ENCODE measurements at places on chromosomes 2 and 18.

GRCh38 chr2:42663828-42664227 lies 95.4 kb downstream of the MTA3 start:
- DNase-seq: no peak

DNA sequence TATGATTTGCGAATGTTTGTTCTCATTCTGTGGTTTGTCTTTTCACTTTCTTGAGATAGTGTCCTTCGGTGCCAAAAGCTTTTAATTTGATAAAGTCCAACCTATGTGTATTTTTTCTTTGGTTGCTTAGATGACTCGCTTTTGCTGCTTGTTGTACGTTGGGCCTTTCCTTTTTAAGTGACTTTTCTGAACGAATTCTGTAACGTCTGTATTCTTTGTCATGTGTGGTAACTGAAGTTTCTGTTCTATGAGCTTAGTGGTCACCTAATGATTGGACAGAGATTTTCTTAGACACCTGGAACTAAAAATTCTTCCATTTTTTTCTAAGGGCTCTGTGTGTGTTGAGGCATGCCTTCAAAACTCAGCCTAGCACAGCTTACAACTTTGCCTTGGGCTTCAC lies 19.6 kb upstream of the PROKR1 start:
- no peak for DNase-seq

DNA sequence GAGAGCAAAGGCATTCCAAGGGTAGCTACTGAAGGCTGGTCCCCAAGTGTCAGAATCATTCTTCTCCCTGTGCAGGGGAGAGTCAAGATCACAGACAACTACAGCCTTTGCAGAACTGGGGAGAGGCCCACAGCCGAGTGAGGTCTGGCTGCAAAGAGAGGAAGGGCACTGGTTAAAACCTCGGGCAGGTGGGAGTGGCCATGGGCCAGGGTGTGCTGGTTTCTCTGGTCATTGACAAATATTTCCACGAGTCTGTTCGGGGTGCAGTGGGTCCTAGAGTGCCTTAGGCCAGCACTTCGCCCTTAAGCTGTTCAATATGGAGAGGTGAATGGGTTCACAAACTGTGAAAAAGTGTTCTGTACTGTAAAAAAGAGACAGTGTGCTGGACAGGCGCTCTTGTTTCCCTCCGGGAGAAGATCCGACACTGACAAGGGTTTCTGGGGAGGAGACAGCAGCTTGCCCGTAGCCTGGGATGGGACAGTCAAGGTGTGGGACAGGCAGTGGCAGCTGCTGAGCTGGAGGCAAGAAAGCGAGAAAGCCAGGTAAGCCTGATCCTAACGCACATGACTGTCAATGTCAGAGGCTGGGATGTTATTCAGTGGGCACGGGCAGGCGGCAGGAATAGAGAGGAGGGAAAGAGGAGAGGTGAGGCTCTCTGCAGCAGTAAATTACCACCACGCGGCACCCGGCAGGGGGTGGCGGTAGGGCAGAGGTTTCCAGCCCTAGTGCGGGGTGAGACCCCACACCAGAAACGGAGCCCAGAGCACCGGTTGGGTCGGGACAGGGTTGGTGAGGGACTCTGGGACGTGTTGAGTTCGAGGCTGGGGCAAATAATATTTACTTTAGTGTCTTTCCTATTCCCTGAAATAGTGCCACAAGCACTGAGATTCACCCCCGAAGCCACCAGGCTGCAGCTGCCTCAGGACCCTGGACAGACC lies 2.0 kb downstream of the NPPC start:
- DNase-seq: no peak

DNA sequence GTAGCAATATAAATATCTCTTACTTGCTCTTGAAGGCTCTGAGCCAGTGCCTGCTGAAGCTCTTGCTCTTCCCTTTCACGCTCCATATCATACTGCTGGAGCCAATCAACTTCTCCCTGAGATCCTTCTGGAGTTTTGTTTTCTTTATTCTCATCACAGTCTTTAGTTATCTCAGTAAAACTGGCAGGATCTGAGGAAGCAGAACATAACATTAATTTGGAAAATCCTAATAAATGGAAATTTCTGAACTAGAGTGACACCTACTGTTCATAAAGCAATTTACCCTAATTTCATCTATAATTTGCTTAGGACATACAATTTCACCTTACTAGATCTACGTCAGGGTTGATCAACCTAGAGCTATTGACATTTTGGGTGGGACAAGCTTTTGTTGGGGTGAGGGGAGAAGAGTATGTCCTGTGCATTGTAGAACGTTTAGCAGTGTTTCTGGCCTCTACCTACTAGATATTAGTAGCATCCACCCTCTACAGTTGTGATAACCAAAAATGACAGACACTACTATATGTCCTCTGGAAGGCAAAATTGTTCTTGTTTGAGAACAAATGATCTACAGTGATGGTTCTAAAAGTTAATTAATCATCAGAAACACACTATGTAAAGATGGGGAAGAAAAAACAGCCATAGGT lies 47.2 kb downstream of the VIL1 start:
- peak; percentile 51 for DNase-seq

DNA sequence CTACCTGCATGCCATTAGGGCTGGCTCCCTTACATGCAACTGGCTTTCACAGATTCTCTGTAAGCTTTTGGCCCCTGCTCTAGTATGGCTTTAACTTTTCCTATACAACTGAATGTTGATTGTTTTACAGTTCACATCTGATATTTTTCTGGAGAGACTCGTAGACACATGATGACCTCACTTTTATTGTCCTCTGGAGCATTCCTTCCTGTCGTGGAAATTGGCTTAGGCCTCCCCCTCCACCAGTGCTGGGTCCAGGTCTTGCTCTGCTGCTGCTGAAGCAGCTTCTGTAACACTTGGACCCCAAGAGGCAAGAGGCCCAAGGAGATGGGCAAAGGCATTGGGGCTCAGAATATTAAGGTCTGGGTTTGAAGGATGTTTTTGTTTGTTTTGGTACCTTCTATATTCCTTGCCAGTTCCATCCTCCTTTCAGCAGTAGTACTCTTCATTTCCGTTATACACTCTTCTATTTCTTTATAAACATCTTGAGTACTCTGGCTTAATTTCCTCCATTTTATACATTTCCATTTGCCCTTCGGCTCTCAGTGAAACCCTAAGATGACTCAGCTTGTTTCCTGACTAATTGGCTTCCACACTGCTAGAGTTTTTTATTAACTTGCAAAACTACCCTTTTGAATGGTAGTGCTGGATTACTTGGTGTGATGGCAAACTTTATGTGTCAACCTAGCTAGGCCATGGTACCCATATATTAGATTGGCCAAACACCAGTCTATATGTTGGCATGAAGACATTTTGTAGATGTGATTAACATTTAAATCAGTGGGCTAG lies 219.8 kb downstream of the CDCA7 start:
- DNase-seq: peak; percentile 50

DNA sequence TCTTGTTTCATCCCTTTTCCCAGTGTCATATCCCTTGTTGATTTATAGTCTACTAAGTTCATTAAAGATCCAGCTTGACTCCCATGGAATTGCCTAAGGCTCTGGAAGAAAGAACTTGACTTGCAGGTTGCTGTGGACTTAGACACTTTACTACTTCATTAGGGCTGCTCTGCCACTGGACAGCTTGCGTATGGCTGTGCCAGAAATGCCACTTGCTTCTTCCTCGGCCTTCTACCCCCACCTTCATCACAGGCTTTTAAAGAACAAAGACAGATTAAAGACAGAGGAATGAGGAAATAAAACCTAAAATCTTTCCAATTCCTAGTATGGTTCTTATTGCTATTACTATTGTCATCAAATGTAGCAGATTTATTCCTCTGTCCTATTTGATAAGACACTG lies 591.7 kb downstream of the BCL11A start:
- DNase-seq: no peak

GRCh38 chr18:33577685-33578517 lies at the start of gene ASXL3:
Gene ASXL3 (plus strand): TSS chr18:33578219. CDS start chr18:33578632, 413 bp downstream.
- no peak for DNase-seq

DNA sequence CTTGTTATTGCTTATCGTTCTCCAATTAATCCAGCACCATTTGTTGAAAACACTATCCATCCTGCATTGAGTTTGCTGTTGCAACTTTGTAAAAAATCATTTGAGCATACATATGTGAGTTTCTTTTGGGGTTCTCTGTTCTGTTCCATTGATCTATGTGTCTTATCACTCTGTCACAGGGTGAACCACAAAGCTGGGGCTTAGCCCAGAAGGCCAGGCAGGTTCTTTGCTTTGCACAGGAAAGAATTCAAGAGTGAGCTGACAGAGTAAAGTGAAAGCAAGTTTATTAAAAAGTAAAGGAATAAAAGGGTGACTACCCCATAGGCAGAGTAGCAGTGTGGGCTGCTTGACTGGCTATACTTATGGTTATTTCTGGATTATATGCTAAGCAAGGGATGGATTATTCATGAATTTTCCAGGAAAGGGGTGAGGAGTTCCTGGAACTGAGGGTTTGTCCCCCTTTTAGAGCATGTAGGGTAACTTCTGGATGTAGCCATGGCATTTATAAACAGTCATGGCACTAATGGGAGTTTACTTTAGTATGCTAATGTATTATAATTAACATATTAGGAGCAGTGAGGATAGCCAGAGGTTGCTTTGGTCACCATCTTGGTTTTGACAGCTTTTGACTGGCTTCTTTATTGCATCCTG lies 46.8 kb downstream of the RNF138 start:
- no peak for DNase-seq

- DNase-seq: no peak
These were observed 16.1 kb downstream of the MBP start for GRCh38 chr18:77116201-77117080.
